NCI-H446 treated with DMSO at 0.1 percent for 48 hours (cell line): ENCODE measurements at places on chromosomes 2 and 18.

- no peak for DNase-seq
Measured at GRCh38 chr2:126910637-126911036, 11.9 kb downstream of the TEX51 start.

- DNase-seq: no peak
Measured at GRCh38 chr2:217688494-217688893, 314.3 kb downstream of the TNS1 start.

GRCh38 chr18:14940735-14941134, 192.8 kb downstream of the ANKRD30B start:
- no peak for DNase-seq

GRCh38 chr2:17375262-17375661, 143.0 kb downstream of the RAD51AP2 start:
- no peak for DNase-seq

DNA sequence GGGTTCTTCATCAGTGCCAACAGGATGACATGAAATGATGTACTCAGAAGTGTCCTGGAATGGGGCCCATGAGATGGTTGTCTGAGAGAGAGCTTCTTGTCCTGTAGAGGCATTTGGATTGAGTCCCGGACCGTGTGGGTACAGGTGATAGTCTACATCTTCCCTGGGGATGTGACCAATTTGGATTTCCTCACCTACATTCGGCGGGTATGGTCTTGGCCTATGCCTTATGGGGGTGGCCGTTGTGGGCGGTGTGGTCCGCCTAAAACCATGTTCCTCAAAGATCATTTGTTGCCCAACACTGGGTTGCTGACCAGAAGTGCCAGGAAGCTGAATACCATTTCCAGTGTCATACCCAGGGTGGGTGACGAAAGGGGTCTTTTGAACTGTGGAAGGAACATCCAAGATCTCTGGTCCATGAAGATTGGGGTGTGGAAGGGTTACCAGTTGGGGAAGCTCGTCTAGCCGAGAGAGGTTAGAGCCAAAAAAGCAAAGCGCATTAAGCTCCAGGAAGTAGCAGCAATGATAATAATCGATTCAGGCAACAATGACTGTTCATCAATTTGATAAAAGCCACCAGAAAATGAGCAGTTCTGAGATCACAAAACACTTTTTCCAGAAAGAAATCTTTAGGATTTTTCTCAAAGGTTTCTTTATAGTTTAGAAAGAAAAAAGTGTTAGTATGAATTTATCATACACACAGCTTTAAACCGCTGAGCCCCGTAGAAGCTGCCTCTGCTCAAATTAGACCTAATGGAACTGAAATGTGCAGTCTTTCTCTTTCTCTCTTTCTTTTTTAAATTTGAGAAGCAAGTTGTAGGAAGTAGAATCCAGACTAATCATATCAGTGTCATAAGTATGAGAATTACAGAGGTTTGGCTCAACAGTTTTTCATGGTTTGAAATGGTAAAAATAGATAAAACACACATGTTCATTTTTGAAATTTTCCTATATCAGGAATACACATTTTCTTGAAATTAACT, 60.3 kb downstream of the ATIC start:
- DNase-seq: no peak
